ENCODE measurements at places on chromosomes 7 and 10.

DNA sequence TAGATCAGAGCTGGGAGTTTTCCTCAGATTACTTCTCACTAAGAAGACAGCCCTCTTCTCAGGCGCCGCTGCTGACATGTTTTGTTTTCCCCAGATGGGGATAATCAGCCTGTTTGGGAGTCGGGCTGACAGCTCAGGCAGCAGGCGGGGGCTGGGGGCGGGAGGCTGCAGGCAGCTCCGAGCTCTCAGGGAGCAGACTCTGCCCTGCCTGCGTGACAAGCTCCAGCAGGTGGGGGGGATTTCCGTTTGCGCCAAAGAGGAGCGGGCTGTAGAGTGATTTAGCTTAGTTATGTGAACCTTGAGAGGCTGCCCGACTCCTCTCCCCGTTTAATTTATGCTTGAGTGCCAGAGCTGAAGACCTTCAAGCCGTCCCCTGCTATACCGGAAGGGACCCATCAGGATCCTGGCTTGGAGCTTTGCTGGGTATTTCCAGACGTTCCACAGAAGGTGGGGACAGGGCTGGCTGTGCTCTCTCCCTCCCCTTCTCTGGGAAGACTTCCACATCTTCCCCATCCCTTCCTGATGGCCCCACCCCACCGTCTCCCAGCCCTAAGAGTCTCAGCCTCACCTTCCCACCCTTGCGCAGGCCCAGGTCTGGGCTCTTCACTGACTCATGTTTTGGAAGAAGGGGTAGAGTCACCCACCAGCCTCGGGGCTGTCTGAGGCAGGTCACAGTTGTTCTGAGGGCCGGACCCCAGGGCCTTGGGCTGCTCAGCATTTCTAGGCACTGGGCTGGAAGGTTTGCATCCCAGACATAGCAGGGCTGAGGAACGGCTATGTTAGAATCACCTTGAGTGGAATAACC lies 24.7 kb upstream of the ADCYAP1R1 start:
- peak; percentile 76 for DNase-seq

GRCh38 chr7:25720427-25720826 lies 431.6 kb upstream of the NFE2L3 start:
- DNase-seq, result no peak

GRCh38 chr7:29078311-29079260 lies 67.8 kb downstream of the CPVL start:
- DNase-seq, result no peak

DNA sequence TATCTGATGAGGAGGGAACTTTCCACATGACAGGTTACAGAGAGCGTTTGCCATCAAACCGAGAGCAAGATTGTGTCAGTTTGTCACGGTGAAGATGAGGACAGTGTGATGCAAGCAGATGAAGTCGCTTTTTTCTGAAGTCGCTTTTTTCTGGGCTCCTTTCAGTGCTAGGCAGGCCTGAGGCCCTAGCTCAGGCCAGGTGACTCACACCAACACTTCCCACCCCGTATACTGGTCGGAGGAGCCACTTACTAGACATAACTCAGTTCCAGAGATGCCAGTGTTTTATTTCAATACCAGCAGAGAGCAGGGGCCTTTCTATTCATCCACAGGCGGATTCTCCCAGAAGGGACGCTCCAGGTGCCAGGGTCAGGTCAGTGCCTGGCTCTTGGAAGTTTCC lies 58.9 kb downstream of the SFMBT2 start:
- no peak for DNase-seq

DNA sequence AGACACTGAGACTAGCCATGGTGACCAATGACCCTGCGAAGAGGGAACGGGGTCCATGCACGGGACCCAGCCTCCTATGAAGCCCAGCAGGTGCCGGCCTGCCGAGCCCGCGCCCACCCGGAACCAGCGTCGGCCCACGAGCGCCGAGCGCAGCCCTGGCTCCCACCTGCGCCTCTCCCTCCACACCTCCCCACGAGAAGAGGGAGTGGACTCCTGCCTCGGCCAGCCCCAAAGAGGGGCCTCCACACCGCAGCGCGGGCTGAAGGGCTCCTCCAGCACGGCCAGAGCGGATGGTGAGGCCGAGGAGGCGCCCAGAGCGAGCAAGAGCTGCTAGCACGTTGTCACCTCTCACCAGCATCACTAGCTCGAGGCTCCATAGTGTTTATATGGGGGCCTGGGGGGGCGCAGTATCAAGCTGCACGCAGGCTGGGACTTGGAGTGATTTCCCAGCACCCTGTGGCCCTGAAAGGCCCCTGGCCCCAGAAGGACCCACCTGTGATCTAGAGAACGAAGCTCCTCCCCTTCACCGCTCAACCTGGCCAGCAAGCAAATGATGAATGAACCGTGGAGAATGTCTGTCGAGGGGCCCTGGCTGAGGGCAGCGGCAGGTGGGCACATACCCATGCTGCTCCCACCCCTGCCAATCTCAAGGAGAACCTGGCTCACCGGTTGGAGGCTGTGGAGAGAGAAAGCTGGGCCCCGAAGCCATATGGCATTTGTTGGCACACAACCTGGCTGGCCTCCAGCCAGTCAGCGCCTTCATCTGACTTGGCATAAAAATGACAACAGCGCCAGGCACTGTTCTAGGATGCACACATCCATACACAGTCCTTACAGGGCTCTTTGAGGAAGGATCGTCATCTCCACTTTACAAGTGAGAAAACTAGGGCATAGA lies 30.7 kb downstream of the GHRHR start:
- DNase-seq, result no peak

DNA sequence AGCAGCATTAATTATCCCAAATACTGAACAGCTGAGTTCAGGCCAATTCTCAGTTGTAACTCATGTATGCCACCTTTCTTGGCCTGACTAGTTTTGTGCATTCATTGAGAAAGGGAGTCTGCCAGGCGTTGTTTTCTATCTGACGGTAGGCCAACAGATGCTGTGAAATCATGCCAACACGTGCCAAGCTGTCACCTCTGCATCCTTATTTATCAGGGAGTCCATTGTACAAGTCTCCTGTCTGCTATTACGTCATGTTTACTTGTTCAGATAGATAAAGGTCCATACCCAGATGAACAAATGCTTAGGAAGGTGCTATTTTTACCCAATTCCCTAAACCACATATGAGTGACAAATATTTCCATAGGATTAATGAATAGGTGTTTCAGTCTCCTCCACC lies 127.2 kb upstream of the CDK6 start:
- DNase-seq, result no peak

- no peak for DNase-seq
Observed at GRCh38 chr10:131346456-131346855, 34.9 kb upstream of the TCERG1L start.

- no peak for DNase-seq
Observed at GRCh38 chr7:128869944-128870285, 7.3 kb downstream of the ATP6V1F start.

DNA sequence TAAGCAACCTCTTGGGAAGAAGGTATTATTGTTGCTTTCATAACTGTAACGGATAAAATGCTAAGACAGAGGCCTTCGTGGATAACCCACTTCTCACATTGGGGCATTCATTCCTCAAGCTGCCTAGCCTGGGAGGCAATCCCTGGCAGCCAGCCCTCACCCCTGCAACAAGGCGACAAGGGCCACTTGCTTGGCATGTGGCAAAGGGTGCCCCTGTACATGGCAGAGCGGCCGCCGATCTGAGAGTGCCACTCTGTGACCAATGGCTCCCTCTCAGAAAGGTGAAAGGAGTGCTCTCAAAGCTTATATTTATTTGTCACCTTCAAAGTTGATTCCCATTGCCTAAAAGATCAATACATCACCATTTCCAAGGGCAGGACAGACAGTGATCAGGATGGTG lies 31.9 kb downstream of the EBF3 start:
- DNase-seq, result no peak

DNA sequence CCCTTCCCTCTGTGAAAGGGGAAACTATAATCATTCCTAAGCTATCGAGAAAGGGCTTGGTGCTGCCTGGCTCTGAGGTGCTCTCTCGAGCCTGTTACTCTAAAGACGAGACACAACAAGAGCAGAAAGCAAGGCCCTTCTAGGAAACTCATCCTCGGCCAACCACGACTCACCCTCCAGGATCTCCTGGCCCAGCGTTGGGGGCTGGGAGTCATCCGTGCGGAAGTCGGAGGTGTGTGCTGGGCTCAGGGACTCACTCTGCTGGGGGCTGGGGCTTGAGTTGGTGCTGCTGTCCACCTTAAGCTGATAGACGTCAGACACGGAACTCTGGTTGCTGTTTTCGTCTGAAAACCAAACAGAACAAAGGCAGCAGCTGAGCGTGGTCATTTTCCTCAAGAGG lies 17.6 kb upstream of the BAZ1B start:
- DNase-seq, result no peak

DNA sequence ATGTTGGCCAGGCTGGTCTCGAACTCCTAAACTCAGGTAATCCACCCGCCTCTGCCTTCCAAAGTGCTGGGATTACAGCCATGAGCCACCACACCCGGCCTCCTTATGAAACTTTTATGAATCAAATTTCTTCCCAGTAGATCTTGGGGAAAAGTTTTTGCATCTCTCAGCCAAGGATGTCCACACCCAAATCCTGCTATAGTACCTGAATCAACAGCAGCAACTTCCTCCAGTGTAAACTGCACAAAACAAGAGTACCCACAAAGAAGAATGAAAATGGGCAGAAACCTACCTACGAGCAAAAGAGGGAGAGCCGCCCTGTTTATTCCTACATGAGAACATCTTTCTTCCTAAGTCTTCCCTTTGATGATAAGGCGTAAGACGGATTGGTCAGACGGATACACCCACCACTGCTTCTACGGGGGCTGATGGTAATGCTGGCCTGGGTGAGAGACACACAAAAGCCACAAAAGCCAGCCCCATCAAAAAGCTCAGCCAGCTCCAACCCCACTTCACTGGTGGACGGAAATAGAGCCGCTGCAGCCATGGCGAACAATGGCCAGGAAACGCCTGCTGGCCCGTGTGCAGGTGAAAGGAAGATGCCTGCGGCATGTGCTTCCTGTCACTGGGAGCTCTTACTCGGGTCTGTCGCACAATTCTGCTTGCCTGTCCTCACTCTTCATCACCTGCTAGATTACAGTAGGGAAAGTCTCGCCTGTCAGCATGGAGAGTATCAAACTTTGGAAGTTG lies 10.4 kb downstream of the JCAD start:
- no peak for DNase-seq

- DNase-seq, result no peak
Observed at GRCh38 chr7:31903962-31904361, 166.2 kb downstream of the PDE1C start.

DNA sequence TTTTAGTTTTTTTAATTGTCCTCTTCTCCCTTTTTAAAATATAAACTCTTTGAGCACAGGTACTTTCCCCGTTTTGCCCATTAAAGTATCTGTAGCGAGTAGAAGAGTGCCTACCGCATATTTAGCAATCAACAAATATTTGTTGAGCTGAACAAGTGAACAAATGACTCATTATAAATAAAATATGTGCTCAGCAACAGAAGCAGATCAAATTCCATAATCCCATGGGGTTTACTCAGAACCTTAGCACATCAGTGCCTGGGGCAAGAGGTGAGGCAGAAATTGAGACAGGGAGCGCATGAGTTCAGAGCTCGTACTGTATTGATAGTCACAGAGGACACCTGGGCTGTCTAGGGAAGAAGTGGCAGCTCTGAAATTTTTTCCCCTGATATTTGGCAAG lies 161.0 kb downstream of the SEM1 start:
- no peak for DNase-seq

DNA sequence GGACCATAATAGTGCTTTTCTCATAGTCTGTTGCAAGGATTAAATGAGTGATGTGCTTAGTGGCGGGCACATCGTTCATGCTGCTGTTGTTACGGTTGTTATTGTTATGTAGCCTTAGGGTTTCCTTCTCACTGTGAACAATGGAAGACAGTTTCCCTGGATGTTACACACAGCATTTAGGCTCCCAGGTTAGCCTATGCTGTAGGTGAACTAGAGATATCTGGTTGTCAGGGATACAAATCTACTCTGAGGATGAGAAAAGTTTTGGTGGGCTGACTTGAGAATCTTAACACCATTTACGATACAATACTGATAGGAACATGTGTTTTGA lies 14.7 kb downstream of the SH3PXD2A start:
- no peak for DNase-seq

GRCh38 chr10:4093438-4093837 lies 308.4 kb upstream of the KLF6 start:
- no peak for DNase-seq

- no peak for DNase-seq
Observed at GRCh38 chr7:101538596-101539459, 90.3 kb downstream of the MYL10 start.

DNA sequence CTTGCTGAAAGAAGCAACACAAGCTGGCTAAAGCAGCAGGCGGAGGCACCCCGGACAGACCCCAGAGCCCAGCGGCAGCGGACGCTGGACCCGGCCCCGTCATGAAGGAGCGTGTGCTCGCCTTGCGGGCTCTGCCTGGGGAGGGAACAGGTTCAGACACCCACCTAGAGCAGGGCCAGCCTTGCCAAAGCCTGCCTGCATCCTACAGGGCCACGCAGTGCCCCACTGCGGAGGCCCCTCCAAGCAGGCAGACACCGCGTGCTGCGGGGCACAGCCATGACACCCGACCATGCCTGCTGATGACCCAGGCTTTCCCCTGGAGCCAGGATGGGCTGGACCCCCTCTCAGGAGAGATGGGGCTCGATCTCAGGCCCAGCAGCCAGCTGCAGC lies 91.7 kb downstream of the MAD1L1 start:
- DNase-seq, result no peak

- DNase-seq, result no peak
Observed at GRCh38 chr10:66258693-66259092, 667.1 kb upstream of the LRRTM3 start.

DNA sequence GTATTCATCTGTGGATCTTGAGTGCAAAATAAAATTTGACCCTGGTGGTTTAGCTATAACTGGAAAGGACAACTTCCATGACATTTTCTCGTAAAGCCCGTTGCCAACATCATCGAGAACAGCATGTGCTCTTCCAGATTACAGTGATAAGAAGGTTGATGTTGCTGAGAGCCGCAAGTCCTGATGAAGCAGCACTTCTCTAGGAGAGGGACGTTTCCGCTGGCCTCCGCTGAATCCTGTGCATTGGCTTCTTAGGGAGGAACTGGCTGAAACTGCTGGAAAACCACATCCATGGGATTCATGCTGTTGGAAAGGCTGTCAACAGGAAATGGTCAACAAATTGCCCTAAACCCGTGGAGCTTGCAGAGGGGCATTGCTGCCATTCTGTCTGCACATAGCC lies 21.4 kb upstream of the ABCB5 start:
- no peak for DNase-seq

DNA sequence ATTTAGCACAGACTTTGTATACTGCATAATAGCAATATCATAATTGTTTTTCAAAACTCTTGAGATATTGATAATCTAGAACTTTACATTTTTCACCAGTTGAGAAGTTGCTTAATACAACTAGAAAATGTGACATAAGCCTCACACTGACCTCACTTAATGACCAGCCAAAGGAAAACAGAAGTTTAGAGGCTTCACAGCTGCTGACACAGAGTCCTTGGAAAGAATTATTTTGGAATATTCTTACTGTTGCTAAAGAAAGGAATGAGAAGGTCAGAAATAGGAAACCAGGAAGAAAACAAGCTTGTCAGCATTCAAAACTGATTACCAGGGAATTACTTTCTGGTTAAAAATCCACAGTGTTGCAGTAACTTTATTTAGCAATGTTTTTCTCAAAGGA lies 35.5 kb upstream of the WASL start:
- DNase-seq, result peak; percentile 39

Data from left renal pelvis (tissue), 4 donors.